ENCODE measurements at places on chromosomes 16 and 17.

- no peak for DNase-seq
Observed at GRCh38 chr16:24883714-24884151, 38.0 kb downstream of the SLC5A11 start.

DNA sequence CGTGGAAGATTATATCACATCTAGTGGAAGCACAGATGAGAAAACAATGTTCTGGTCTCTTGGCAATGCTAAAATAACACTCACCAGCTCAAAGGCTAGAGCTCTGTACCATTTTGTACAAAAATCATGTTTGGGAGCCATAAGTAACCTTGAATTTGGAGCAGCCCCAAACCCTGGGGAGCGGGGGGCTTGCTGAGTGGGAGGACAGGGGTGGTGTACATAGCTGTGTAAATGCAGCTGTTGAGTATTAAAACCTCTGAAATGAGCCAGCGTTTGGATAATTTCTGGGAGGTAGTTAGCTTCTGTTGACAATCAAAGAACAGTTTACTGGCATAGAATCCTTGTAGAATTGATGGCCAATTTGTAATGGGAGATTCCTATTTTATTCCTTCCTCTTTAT, 4.3 kb downstream of the MYH8 start:
- no peak for DNase-seq

GRCh38 chr16:13306161-13306995, 405.0 kb downstream of the SHISA9 start:
- no peak for DNase-seq

DNA sequence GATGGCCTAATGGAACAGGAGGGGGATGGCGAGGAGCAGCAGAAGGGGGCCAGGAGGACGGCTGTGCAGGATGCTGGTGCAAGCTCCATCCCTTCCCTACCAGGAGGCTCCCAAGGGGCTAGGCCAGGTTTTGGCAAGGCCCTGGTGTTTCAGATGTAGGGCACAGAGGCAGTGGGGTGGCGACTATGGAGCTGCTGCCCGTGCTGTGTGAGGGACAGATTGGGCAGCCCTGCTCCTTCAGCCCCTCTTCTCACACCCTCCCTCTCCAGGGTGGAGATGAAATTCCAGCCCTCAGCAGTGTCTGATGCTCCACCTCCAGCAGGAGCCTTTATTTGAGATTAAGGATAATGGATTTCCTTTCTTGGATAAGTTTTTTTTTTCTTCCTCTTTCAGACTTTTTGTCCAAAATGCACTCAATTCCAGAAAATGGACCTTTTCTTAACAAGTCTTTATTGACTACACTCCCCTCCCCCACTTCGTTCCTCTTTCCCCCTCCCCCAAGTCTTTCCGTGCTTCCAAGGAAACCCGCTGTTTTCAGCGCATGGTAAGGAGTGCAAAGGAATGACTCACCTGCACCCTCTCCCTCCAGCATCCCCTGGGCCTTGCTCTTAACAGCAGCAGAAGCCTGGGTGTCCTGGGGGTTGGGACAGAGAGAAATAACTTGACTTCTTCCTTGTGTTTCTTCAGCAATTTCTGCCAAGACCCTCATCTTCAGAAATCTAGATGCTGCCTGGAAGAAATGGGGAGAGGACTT, 95.2 kb downstream of the CCDC182 start:
- no peak for DNase-seq

DNA sequence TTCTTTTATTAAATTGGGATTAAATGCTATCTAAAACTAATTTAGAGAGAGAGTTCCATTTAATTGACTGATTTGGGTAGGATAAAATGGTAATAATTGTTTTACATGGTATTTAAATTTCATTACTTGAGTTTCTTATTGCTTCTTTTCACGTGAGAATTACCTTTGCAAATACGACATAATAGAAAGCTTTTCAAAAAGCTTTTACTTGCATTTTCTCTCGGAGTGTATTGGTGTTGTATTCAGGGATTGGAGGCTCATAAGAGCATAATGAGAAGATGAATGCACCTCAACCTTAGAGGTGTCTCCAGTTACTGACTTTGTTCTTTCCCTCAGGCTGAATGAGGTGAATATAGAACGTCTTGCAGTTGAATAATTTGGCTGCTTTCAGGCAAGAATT, 67.4 kb upstream of the CPHXL start:
- no peak for DNase-seq

GRCh38 chr17:60514053-60514452, 12.0 kb downstream of the APPBP2 start:
- no peak for DNase-seq

GRCh38 chr16:49580751-49581303, 207.2 kb downstream of the C16orf78 start:
- no peak for DNase-seq

DNA sequence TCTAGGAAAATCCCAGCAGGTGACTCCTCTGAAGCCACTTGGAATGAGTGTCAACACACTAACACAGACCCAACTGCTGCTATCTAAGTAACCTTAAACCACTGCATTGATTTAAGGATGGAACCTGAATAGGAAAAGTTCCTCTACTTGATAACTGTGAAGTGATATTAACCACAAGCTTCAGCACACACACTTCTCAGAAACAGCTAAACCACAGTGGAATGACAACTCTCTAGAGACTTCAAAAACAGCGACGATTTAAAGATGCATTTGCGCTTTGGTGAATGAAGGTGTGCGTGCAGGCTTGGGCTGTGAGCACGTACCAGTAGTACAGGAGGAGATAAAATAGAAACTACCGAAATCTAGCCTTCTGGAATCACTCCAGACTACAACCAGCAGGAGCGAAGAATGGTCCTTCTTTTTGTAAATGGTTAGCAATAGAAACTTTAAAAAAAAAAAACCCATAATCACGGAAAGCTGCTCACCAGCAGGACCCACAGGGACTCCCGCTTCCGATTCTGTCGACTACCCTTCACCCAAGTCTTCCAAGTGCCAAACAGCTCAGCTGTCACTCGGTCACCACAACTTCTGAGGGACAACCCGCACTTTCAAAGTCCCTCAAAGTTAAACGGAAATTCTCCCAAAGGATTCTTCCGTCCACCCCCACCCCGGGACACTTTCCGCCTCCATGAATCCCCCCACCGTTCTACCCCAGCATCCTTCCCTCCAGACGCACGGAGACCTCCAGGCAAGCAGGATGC, 137.7 kb upstream of the CORO6 start:
- DNase-seq = no peak

- no peak for DNase-seq
Observed at GRCh38 chr17:62935523-62935922, 30.5 kb upstream of the TANC2 start.

DNA sequence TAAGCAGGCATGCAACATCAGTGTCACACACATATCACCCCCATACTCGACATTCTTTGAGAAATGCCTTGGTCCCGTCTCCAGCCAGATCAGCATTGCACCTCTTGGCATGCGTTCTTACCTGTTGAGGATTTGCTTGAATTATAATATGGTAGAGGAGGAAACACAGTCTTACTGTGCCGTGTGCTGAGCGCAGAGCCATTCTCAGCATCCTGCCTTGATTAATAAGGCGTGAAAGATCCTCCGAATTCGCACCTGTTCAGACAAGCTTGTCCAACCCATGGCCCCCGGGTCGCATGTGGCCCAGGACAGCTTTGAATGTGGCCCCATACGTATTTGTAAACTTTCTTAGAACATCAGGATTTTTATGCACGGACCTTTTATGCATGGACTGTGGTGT, 408.1 kb downstream of the WWOX start:
- DNase-seq = no peak

DNA sequence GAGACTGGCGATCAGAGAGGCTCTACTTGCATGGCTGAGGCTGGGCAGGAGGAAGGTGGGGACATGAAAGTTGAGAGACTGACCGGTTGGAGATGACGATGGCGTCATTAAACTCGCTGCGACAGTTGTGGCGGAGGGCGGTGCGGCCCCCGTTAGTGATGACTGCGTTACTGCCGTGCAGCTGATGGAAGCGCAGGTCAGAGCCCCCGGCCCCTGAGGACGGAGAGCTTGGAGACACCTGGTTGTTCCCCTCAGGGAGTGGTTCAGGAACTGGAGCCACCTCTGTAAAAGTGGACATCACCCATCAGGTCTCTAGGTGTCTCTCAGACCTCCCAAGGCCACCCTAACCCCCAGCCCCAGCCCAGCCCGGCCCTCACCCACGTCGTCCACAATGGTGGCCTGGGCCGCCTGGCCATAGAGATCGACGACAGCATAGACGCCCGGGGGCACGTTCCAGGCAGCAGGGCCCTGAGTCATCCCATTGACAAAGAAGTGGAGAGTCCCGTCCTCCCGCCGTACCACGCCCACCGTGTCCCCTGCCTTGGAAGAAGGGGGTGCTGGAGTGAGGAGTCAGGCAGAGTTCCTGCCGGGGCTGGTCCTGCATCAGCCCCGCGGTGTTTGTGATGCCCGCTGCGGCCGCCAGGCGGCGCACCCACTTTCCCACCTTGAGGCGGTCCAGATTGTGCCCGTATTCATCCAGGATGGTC, 5.3 kb downstream of the NEURL4 start:
- DNase-seq = no peak

DNA sequence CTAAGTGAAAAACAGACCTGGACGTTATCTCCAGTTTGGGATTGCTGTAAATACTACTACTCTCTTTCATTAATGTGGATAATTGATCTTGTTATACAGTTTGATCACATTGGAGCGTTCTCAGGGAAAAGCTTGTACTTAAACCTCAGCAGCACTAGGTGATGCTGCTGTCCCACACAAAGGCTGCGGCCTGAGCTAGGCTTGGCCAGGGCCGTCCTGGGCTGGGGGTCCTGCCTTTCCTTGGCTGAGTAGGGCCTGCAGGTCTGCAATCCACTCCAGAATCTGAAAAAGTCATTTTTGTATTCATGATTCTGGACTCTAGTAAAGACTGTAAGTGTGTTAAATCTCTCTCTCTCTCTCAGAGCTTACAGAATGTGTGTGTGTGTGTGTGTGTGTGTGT, 23.7 kb upstream of the PMFBP1 start:
- DNase-seq = peak; percentile 20

DNA sequence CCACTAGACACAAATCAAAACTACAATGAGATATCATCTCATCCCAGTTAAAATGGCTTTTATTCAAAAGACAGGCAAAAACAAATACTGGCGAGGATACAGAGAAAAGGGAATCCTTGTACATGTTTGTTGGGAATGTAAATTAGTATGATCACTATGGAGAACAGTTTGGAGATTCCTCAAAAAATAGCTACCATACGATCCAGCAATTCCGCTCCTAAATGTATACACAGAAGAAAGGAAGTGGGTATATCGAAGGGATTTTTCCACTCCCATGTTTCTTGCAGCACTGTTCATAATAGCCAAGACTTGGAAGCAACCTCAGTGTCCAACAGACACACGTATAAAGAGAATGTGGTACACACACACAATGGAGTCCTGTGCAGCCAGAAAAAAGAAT, 35.3 kb downstream of the KATNIP start:
- DNase-seq = no peak

GRCh38 chr16:56530872-56531271, 11.0 kb upstream of the BBS2 start:
- no peak for DNase-seq

- DNase-seq = no peak
Observed at GRCh38 chr17:48841395-48841831, 10.6 kb downstream of the CALCOCO2 start.

- DNase-seq = no peak
Observed at GRCh38 chr16:65956100-65956499, 410.4 kb upstream of the CDH5 start.

GRCh38 chr17:286571-286970, 66.0 kb downstream of the RPH3AL start:
- no peak for DNase-seq

DNA sequence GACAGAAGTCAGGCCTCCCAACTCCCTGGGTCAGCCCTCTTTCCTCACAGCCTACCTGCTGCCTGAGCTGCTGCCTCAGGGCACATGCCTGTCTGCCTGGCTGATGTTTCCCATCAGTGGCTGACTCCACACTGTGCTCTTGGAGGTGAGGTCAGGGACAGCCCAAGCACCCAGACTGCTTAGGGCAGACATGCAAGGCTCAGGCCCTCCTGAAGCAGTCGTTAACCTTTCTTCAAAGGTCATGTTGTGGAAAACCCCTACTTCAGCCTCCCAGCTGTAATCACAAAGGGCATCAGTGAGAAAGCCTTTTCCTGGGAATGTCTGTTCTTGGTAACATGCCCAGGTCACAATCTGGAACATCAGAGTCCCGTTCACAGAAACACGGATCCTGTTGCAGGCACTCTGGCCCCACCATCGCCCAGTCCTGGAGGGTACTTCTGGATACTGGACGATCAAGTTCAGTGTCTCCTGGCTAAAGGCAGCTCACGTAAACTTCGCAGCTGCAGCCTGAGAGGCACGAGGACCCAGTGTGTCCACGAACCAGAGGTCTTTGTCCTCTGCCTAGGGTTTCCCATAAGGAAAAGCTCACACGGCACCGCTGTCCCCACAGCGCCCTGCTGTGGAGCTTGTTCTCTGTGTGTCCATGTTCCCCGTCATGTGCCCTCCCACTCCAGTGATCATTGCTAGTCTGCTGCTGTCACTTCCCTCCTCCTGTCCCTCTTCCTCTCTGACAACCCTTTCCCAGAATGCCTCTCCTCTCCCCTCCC, 54.9 kb downstream of the GNAO1 start:
- DNase-seq = peak; percentile 11

DNA sequence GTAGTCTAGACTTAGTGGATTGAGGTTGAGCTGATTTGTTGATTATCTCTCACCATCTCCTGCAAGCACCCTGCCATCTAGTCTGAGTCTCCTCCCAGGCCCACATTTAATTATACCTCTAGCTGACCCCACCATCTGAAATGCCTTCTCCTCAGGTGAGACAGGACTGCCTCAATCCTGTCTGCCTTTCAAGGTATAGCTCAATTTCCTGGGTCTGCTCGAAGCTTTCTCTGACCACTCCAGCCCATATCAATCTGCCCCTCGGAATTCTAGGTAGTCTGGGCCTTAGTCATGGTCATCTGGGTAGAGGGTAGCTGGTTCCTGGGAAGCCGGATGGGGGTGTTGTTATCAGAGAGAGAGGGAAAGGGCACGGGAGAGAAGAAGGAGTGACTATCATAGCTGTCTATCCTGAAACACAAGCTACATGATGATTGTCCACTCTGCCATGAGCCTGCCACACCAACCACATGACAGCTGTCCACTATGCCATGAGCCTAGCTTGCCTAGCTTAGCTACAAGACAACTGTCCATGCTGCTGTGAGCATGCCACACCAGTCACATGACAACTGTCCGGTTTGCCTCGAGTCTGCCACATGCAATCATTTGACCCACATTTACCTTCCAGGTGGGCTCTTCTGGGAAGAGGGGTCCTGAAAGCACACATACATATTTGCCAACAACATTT, 34.4 kb downstream of the LYRM9 start:
- no peak for DNase-seq

- no peak for DNase-seq
Observed at GRCh38 chr16:12411516-12411915, 392.2 kb downstream of the CPPED1 start.

- no peak for DNase-seq
Observed at GRCh38 chr16:12016291-12016947, 39.9 kb downstream of the SNX29 start.

GRCh38 chr17:79457889-79458288, 153.0 kb downstream of the RBFOX3 start:
- no peak for DNase-seq

- DNase-seq = no peak
Observed at GRCh38 chr16:10087151-10087550, 95.1 kb downstream of the GRIN2A start.

- no peak for DNase-seq
Observed at GRCh38 chr17:6523330-6523729, 33.0 kb downstream of the PITPNM3 start.

All from neuronal stem cell (in vitro differentiated cells).